ENCODE measurements at places on chromosomes 5 and 9.

GRCh38 chr9:5510360-5510931 lies at the start of gene PDCD1LG2:
Gene PDCD1LG2, plus strand, starts transcription at chr9:5510531. Its CDS starts 12,016 bp downstream, at chr9:5522547.
- no peak for DNase-seq

DNA sequence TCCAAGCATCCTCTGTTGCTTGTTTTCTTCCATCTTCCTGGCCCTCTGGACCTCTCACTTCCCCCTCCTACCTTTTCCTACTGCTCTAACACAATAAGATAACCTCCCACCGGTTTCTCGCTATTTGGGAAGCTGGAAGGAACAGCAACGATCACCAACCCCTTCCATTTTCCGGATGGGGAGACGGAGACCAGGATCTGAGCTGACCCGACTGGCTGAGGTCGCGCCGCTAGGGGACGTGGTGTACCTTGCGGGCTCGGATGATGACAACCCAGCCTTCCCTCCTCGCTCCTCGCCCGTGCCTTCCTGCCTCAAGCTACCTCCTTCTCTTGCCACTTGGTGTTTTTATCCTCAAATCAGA lies 1.9 kb downstream of the LPAR1 start:
- DNase-seq = peak; percentile 69

GRCh38 chr5:133056891-133057290 lies 5.1 kb downstream of the HSPA4 start:
- DNase-seq = no peak

GRCh38 chr9:99593610-99594009 lies 228.1 kb upstream of the NR4A3 start:
- no peak for DNase-seq

DNA sequence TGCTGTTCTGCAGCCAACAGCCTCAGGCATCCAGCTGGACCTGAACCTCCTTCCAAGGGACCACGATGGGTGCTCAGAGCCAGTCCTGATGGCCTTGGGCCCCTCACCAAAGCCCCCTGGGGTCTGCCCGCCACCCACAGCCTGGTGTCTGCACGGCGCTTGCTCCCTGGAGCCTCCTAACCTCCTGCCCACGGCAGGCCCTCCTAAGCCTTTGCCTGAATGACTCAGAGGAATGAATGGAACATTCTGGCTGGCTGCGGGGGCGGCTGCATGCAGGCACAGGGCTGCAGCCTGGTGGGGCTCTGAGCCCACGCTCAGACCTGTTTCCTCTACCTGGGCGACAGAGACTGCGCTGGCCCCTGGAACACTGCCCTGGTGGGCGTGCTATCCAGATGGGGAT lies 6.9 kb downstream of the SOHLH1 start:
- DNase-seq = peak; percentile 81

DNA sequence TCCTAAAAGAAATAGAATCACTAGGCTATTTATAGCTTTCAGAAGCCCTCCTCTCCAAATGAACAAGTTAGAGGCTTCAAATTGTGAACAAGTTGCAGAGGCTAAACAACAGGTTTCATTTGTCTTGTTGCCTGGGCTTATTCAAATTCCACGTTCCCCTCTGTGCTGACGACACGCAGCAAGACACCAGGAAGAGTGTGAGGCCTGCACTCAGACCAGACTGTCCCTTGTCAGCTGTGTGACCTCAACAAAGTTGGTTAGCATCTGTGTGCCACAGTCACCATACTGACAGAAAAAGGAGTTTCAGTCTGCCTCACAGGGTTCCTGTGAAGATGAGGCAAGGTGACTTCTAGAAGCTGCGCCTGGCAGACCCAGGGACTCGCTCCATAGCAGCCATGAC lies 22.1 kb upstream of the GABBR2 start:
- no peak for DNase-seq

Measured in RWPE1 (cell line).